ENCODE measurements at places on chromosomes 13 and 19.

DNA sequence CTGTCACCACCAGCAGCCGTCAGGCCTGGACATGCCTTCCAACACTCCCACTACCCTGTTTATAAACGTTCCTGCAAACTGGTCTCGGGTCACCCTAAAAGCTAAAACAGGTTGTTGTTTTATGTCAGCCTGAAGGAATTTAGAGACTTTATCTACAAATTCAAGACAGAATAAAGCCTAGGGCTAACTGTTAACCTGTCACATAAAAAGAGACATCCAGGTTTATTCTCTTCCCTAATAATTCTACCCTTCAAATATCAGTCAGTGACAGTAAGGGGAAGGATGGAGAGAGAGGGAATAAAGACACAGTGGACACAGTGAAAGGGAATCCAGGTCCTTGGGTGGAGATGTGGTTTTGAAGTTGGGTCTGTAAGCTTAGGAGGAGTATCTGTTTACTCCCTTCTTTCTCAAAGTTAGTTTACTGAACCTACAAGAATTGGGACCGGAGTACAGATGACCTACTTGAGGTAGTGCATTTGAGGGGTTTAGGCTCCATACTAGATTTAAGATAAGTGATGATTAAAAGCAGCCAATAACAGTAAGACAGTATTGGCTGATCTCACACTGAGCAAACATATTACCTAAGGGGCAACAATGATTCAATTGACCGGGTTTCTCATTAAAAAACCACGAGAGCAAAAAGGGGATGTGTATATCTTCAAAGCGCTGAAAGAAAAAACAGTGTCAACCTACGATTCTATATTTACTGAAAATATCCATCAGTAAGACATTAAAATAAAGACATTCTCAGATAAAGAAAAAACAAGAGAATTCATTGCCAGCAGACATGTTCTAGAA lies 142.7 kb downstream of the USP12 start:
- DNase-seq, result no peak

GRCh38 chr13:90375851-90376250 lies 971.6 kb upstream of the MIR17HG start:
- DNase-seq, result no peak

- no peak for DNase-seq
These were observed 15.8 kb downstream of the MRPS31 start for GRCh38 chr13:40755082-40755700.

- peak; percentile 53 for DNase-seq
These were observed 15.3 kb upstream of the ARHGEF18 start for GRCh38 chr19:7333198-7334118.
